Stimulated activated CD4-positive, alpha-beta T cell treated with anti-CD3 and anti-CD28 coated beads, Interleukin-1b, Interleukin-23, amount 100 ng/mL, for 24 hours (primary cell): ENCODE measurements at places on chromosomes 3 and 15.

DNA sequence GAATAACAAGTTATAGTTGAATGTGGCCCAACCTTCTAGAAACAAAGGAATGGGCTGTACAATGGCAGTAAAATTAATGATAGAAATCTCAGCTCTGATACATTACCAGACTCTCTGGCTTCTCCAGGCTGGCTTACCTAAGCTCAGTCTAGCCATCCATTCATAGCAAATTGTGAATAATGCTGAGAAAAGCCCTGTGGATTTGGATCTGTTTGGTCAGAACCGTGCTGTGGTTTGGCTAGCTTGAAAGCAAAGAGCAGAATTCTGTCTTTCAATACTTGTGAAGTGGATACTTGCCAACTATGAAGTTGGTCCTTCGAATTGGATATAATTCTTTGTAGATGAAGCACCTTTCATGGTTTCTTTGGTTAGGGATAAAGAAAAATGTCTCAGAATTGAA, 199.1 kb downstream of the EPHA3 start:
- no peak for DNase-seq

- DNase-seq = no peak
Observed at GRCh38 chr3:104514371-104514770, 852.3 kb upstream of the ALCAM start.

DNA sequence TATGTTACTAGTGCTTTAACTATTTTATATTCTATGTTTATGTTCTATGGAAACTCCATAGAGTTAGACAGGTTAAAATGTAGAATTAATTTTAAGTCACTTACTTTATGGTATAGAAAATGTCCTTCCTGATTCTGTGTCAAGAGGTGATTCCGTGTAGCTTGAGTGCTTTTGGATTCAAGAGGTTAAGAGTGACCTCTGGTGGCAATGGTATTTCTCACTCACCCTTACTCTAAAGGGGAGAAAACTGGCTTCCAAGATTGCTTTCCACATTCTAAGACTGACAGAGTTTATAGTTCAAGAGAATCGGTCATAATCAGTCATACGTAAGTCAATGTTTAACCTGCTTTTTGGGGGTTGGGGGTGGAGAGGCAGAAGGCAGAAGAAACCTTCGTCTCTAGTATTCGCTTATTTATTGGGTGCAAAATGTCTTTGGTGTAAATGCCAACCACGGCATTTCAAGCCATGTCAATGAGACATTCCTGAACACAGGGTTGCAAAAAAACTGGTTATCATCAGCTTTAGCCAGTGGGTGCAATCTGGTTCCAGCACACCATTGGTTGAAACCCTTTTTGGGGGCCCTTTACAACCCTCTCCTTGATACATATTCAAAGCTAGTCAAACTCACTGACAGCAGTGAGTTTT, 92.0 kb upstream of the VGLL3 start:
- DNase-seq = no peak

DNA sequence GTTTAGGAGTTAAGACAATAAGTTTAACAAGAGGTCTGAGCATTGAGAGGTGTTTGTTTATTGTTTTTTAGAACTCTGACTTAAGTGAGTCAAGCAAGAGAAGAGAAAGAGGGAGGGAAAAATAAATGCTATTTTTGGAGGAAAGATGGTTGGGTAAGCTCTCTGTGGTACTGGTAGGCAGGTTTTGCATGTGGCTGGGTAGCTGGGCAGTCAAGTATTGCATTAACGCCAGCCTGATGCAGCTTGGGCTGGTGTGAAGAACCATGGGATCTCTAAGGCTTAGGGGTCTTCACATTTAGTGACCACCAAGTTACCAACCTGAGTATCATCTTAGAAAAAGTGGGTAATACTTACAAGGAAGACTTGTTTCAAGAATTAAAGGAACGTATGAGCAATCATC, 534.5 kb upstream of the SEMA6D start:
- no peak for DNase-seq

DNA sequence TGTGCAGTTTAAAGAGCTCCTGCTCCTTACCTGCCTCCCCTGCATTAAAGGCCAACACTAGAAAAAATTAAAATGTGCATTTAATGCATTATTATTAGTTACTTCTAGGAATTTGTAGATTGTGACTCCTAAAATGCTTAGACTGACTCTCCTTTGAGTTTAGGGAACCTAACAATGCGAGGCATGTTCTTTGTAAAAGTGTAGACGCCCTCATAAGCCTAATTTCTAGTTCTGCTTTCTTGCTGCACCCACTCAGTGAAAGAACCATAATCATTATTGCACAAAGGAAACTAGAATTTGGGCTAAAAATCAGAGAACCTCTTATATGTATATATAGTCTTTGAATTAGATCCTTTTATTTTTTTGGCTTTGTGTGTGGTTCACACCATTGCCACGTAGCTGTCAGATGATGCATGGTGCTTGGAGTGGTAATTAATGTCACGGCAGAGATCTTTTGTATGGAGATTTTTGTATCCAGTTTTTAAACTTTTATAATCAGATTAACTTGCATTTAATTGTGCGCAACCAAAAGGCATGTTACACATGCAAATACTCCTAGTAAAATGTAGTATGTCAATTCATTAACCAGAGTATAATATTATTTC, 710 bp downstream of the ABHD10 start:
- no peak for DNase-seq

DNA sequence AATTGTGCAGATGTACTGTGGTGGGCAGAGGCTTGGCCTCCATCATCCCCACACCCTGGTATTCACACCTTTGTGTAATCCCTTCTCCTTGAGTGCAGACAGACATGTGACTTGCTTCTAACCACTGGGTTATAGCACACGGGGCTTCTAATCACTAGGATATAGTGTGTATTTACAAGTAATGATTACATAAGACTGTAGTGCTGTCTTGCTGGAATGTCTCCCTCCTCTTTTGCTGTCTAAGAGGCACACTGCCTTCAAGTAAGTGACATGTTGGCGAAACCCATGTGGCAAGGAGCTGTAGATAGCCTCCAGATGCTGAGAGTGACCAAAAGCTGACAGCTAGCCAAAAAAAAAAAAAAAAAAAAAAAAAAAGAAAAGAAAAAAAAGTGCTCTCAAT, 542.7 kb upstream of the MDFIC2 start:
- DNase-seq = no peak

DNA sequence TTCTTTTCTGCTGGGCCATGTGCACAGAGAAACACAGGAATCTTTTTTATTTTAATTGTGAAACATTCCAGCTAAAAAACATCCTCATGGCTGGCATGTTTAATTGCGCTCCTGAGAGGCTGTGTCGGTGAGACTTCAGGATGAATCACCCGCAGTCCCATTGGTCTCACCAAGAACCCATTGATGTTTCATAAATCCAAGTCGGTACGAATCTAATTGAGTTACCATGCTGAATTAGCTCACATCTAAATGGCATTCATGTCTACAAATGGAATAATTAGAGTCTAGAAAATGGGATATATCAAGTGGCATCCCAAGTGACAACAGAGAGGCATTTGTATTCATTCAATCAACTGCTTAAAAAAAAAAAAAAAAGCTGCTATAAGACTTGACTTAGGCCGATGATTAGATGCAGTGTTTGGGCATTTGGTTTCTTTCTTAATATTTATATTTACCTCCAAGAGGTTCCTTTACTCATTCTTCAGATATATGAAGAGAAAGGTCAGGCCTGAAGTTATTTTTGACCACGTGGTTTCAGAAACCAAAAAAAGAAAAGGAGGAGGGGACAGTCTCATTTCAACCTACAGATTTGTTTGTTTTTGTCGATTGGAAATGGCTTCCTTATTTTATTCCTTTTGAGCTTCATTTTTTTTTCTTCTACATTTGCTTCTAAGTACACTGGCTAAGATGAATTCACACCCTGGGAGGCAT, 79.1 kb upstream of the FOXB1 start:
- no peak for DNase-seq

- no peak for DNase-seq
Observed at GRCh38 chr3:192422321-192422996, 304.9 kb downstream of the FGF12 start.

- no peak for DNase-seq
Observed at GRCh38 chr15:63598473-63599400, 1.6 kb downstream of the FBXL22 start.

- DNase-seq = no peak
Observed at GRCh38 chr15:76309601-76310330, 1.5 kb downstream of the ETFA start.

- DNase-seq = no peak
Observed at GRCh38 chr3:7254251-7254650, 393.3 kb downstream of the GRM7 start.

GRCh38 chr3:171542976-171543375, 82.8 kb upstream of the TNIK start:
- DNase-seq = no peak
